Stimulated activated CD4-positive, alpha-beta T cell treated with anti-CD3 and anti-CD28 coated beads, Interleukin-15, amount 100 ng/mL, for 48 hours (primary cell): ENCODE measurements at places on chromosomes 7 and 10.

DNA sequence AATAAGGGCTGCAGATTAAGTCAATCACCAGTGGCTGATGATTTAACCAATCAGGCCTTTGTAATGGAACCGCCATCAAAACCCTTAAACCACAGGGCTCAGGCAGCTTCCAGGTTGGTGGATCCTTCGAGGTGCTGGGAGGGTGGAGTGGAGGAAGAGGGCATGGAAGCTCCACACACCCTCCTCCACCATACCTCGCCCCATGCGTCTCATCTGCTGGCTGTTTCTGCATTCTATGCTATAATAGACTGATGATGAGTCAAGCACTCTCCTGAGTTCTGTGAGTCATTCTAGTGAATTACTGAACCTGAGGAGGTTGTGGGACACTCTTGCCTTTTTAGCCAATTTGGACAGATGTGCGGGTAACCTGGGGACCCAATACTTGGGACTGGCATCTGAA, 43.9 kb downstream of the CHST15 start:
- no peak for DNase-seq

DNA sequence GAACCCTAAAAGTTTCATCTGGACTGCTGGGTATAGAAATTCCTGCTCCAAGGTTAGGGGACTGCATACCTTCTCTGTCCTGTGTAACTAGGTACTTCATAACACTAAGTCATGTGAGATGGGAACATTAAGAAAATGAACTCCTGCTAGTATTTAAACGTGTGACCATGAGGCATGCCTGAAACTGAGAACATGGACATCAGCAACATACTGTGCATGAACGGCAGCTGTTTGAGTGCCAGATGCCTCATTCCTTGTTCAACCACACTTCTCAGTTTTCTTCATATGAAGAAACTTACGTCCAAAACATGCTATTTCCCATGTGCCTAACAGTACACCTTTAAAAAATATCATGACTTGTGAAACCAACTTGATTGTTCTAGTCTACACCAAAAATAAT, 88.5 kb downstream of the CREM start:
- DNase-seq = no peak

GRCh38 chr10:124602646-124603365, 141.2 kb downstream of the LHPP start:
- DNase-seq = no peak

- DNase-seq = no peak
Observed at GRCh38 chr7:114409750-114410149, 4.9 kb upstream of the FOXP2 start.

DNA sequence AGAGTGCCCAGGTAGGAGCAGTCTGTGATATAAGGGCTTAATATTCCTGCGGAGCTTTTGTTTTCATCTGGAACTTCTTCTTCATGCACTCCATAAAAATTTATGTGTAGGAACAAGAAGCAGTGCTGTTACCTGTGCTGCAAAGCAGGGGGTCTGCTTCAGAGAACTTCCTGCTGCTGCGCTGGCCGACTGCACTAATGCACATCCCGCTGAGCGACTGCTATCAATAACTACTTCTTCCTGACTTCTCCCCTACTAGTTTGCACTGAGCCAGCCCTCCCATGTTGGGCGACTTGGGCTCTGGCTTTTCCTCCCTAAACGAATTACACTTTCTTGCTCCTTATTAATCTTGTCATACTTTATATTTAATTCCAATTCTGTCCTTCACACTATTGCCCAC, 150.3 kb downstream of the NEBL start:
- no peak for DNase-seq

DNA sequence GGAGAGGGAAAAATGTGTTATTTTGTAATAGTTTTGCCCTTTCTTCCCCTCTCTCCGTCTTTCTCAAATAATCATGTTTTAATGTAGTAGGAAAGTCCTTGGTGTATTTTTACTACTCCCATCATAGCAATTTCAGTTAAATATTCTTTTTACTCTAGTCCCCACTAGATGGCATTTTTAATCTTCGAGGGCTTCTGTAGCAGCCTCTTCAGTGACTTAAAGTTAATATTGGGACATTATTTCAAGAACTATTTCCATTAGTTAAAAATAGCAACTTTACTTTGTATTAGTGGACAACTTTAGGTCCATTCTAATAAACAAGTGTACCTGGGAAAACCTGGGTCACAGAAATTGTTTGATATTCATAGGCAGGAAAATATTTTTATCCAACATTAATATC, 23.0 kb downstream of the EDRF1 start:
- no peak for DNase-seq

- peak; percentile 2 for DNase-seq
Observed at GRCh38 chr10:70232859-70233108, 445 bp downstream of the PPA1 start.

- no peak for DNase-seq
Observed at GRCh38 chr7:106583706-106584690, 77.0 kb downstream of the CCDC71L start.

GRCh38 chr7:125316466-125316865, 386.8 kb upstream of the POT1 start:
- DNase-seq = no peak

DNA sequence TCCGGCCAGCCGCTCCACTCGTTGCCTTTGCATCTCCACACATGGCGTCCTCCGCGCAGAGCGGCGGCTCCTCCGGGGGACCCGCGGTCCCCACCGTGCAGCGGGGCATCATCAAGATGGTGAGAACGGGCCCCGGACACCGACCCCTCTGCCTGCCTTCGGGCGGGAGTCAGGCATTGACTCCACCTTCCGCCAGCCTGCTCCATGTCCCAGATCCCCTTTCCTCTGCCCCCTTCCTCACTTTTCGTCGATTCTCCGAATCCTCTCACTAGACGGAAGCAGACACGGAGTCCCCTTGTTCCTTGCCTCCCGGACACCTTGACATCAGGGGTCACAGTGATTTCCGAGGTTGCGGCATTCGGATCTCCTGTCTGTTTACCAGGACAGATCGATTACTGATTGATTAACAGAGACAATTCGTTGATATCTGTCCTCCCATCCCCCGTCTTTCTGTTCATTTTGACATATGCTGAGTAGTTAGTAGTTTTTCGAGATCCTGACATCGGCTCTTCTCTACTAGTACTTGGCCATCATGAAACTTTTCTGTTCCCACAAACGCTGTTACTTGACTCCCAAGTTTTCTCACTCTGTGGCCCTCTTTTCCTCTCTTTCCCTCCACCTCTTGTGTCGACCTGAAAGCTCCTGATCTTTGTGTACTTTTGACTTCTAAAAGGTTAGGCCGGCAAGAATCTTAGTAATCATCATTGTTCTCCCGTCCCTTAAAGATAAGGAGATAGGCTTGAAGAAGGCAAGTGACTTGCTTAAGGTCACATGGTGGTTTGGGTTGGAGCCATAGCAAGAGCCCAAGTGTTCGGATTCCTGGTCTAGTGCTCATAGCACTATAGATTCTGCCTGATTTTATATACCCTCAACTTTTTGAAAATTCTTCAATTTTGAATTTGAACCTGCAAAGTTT, 597 bp downstream of the SND1 start:
- DNase-seq = no peak

DNA sequence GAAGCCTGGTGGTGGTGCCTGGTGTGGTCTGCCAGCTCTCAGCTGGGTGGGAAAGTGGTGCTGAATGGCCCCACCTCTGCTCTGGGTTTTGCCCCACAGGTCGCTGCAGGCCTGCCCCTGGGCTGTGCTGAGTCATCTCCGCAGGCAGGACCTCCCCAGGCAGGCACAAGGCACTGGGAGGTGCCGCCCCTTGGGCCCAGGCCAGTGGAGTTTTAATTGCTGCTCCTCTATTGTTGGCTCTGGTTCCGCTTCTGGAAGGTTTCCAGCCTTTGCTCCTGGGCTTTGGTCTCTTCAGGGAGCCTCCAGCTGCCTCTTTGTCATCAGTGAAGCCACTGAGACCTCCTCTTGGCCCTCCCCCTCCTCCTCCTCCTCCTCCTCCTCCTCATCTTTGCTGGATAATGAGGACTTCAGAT, 180.3 kb upstream of the GRB10 start:
- DNase-seq = no peak

GRCh38 chr10:46006219-46006618, 24.2 kb downstream of the NCOA4 start:
- no peak for DNase-seq

GRCh38 chr10:101725296-101726114, 30.5 kb upstream of the FBXW4 start:
- DNase-seq = no peak

DNA sequence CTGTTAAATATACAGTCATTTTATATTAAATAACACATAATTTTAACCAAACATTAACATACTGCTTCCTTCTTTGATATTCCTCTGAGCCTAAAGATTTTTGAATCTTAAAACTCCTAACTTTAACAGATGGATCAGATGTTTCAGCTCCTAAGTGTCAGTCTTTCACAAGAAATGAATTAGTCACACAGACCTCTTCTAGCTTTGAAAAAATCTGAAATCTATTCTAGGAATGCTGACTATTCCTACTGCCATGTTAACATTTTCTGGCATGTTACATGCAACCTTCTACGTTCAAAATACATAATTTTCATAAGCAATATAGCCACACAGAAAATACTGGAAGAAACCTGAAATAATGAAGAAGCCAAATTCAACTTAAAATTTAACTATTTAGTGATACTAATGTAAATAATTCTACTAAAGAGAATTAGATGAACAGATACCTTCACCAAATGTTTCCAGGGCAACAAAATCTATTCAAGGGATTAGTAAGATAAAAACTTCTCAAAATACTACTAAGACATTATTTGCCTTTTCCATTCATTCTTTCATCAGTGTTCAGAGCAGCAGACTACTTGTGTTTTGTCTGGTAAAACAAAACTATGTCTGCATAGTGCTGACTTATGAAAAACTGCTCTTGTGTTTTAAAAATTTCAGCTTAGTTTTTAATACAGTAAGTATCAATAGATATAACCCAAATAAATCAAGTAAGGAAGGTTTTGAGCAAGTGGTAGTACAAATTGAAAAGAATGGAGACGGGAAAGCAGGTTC, 9.2 kb downstream of the JMJD1C start:
- DNase-seq = no peak

DNA sequence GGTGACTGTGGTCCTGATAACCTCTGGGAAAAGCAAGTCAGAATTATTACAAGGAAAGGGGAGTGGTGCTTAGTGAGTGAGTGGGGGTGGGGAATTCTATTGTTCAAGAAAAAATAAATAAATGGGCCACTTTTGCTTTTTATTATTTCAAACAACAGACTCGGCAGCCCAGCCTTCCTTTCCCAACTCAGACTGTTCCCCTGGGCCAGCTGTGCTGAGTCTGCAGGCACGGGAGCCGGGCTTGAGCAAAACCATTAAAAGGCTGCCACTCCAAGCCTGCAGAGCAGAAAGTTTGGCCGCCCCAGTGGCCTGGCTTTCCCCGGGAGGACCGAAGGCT, 90.0 kb downstream of the PLXNA4 start:
- DNase-seq = no peak

DNA sequence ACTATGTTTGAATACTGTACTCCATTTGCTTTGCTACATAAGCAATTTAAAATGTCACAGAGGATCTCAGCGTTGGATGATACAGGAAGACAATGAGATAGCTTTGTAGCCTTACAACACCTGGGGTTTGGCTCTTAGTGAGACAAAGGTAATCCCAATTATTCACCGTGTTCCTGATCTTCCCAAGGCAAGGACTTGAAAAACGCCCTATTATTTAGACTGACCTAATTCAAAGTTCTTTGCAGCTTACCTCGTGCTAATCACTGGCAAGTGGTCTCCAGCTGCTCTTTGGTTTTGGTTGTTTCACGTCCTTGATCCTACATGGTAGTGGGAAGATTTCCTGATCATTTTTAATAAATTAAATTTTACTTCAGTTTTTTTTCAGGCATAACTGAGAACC, 23.0 kb upstream of the C7orf33 start:
- DNase-seq = no peak

GRCh38 chr10:113752553-113752952, 1.1 kb downstream of the PLEKHS1 start:
- DNase-seq = no peak

GRCh38 chr7:6228361-6229229, 43.8 kb downstream of the CYTH3 start:
- DNase-seq = no peak

- DNase-seq = no peak
Observed at GRCh38 chr7:87344446-87344845, 1.0 kb upstream of the CROT start.

DNA sequence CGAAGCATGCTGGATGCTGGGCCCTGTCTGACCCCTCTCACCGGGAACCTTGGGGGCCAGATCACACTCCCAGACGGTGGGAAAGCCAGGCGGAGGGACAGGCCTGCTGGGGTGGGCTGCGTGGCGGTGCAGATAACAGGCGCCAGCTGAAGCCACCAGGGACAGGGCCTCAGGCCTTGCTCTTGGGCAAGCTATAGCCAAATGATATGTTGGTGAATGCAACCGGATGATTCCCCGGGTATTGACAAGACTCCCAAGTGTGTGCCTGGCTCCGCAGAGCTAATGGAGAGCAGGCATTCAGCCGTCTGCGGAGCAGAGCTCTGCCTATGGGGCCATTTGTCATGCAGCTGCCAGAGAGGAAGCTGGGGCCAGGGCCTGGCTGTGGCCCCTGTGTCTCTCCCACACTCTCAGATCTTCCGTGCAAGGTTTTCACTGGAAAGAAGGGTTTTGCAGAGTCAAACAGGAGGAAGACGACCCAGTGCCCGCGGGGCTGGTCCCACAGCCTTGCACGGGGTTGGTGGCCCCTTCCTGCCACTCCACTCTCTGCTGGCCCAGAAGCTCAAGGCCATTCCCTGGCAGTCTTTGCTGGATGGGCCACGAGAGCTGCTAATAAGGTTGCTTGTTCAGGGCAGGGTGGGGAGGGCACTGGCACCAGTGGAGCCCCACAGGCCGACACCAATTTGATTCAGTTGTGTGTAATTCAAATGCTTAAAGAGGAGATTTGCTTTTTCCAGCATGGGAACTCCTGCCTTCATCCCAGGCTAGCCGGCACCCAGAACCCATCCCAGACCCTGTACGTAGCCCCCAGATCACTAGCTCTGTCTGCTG, 91.8 kb downstream of the PRKAG2 start:
- DNase-seq = no peak

DNA sequence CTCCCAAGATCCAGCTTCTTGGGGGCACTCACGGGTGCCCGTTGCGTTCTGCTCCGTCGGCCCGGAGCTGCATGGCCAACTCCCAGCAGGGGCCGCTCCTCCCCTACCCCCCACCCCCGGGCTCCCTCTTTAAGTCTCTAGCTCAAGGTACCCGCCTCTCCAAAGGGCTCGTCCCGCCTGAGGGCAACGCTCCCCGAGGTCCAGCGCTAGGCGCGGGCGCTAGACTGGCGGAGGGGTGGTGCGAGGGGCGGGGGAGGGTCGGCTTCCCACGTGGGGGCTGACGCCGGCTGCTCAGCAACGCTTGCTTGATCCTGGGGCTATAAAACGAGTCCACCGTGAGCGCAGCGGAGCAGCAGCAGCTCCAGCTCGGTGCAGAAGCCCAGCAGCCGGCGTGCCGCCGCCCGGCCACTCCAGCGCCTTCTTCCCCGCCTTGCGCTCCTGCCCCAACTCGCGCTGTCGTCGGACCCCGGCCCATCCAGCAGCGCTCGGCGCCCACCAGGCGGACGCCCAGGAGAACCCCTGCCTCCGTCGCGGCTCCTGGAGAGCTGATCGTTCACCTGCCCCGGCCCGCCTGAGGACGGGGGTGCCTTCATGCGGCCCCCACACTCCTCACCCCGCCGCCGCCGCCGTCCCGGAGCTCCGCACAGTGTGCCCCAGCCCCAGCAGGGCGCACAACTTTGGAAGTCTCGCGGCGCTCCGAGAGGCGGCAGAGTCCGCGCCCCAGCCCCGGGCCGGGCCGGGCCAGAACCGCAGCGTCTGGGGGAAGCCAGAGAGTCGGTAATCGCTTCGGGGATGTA, at the start of gene ADRA2A:
ADRA2A (plus strand) TSS at position 348 of the 797 bp plus-strand sequence. CDS start 968 bp downstream, outside the sequence.
- no peak for DNase-seq
